ENCODE measurements at places on chromosomes 7 and 10.

GRCh38 chr10:93745408-93746065, 12.2 kb upstream of the LGI1 start:
- DNase-seq: no peak

GRCh38 chr7:20598459-20599309, 16.8 kb upstream of the ABCB5 start:
- peak; percentile 87 for DNase-seq

DNA sequence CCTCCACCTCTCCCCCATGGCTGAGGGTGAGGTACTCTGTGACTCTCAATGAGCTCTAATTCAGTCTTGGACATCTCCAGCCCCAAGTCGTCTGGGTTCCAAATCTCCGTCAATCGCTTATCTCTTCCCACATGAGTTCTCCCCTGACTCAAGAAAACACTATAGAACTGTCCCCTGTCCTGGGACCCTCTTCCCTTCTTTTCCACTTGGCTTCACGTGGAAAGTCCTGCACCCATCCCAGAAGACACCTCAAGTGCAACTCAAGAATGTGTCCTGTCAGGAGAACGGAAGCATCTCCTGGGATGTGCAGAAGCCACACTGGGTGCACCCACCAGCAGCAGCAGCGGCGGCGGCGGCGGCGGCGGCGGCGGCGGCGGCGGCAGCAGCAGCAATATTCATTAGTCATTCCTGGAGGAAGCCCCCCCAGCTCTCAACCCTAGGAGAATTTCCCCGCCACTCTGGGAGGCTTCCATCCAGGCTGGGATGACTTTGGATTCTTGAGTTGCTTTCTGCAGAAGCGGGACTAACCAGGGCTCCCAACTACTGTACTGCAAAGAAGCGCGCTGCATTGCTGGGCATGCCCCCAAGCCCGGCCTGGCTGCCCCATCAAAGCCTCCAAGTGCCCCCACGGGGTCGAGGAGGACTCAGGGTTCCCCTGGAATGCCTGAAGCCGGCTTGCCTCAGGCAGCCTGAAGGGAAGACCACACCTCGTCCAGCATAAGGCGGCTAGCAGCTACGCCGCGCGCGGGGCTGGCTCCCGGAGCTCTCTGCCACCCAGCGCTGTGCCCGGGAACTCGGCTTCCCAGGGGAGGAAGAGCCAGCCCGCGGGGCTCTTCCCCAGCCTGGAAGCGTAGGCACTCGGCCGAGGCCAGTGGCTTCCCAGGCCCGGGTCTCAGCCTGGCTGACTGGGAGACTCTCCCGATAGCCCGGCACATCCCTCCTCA, 1.0 kb downstream of the CRTAC1 start:
- DNase-seq: no peak

DNA sequence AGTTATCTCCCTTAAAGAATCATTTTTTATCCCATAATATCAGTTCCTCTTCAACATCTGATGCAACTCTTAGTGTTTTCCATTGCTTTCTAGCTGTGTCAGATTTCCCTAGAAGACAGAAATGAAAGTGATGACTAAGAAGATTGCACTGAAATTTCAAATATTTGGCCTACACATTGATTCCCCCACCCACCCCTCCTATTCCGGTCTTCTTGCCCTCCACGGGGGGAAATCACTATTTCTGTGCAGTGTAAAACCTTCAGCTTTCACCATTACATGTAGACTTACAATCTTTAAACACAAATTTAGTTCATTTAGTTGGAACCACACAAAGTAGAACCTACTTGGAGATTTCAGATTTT, 63.7 kb upstream of the IL6 start:
- no peak for DNase-seq

- DNase-seq: no peak
Measured at GRCh38 chr10:43322331-43322730, 49.1 kb upstream of the FXYD4 start.

DNA sequence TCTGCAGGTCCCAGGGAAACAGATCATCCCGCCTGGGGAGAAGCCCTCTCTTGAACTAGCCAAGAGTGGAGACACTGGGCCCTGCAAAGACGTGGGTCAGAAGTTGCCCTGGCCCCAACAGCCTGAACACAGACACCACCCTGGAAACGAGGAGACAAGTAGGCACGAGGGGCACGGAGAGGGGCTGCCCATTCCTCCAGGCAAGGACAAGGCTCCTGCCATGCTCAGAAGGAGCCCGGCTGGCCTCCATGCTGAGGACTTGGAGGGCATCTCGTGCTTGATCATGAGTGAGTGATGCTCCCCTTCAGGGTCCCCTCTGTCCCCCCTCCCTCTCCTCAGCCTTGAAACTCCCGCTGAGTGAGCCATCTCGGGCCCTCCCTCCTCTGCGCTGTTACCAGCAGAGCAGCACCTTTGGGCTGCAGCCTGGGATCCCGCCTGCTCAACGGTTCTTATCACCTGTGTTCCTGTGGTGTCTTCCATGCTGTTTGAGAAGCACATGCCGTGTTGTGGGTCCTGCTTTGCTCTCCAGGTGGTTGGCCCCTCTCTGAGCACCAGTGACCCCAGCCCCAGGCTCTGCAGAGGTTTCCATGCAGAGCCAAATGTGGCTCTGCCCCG, 544.3 kb downstream of the TCERG1L start:
- DNase-seq: no peak

- no peak for DNase-seq
Measured at GRCh38 chr10:107427016-107427415, 262.5 kb upstream of the SORCS1 start.

- DNase-seq: no peak
Measured at GRCh38 chr10:10225136-10225676, 792.5 kb upstream of the CELF2 start.

- DNase-seq: peak; percentile 63
Measured at GRCh38 chr10:101354328-101355071, 535 bp downstream of the BTRC start.

GRCh38 chr7:23490357-23491135, 20.3 kb upstream of the IGF2BP3 start:
- DNase-seq: peak; percentile 24

DNA sequence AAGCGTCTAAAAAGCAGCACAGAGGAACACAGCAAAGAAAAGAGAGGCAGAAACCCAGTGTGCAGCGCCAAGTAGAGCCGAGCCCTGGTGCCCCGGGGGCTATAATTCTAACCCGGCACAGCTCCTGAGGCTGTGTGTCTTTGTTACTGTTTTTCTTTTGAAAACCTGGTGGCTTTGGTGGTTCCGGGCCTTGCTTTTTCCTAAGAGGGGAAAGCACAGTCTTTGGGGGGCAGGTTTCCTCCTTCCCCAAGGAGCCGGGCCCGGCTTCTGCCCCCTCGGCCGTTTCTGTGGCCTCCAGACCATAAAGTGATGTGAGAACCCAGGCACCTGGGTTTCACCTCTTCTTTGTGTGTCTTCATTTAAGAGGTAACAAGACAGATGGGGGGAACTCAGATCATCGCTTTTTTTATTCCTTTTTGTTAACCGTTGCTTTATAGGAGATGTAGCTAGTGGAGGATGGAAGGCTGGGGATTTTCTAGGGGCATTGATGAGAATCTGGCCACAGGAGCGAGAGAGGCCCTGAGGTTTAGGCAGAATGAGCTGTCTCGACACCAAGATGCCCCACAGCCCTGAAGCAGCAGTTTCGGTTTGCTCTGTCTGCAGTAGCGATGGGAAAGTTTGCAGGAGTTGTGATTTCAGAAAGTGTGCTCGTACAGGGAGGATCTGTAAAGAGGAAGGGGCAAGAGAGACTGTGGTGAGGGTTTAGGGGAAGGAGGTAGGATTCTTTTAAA, 367.8 kb upstream of the GALNT17 start:
- no peak for DNase-seq

All from SHP77 (cell line).